ENCODE measurements at places on chromosomes 3 and 15. TPM values are rescaled to one million over a fixed set of nuclear protein-coding genes. Genes with fewer than 3 reads are reported as not detected.

DNA sequence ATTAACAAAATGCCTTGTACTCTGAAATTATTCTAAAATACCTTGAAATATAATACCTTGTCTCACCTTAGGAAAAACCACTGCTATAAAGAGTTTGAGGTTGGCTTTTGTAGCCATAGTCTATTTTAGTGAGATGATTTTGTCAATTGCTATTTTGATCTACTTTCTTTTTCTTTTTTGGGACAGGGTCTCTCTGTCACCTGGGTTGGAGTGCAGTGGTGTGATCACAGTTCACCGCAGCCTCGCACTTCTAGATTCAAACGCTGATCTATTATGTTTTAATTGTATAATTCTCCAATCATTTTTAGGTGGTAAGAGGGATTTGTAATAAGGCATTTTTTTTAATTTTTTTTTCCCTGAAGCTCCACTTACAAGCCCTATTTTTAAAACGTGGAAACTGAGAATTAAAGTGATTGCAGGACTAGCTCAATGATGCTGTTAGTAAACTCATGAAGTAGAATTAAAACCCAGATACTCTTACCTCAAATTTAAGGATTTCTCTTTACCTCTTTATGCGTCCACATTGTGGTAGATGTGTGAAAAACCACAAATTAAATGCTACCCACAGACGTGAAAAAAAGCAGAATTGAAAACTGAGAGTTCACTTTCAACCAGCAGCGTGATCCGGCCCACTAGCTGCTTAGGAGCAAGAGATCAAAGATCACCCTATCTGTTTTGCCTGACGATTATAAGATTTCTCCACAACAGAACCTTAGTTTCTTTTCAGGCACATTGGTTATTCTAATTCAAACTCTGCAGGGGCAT, 384.2 kb downstream of the CGGBP1 start:
- H3K4me3 ChIP-seq = no peak overlapping the region
- no peaks in the 10 kb centered on the region for H3K36me3 ChIP-seq
- no peak for DNase-seq
- H3K4me1 ChIP-seq = no peaks in the 10 kb centered on the region

Gene COL6A5
- 2.6 TPM for polyA plus RNA-seq

DNA sequence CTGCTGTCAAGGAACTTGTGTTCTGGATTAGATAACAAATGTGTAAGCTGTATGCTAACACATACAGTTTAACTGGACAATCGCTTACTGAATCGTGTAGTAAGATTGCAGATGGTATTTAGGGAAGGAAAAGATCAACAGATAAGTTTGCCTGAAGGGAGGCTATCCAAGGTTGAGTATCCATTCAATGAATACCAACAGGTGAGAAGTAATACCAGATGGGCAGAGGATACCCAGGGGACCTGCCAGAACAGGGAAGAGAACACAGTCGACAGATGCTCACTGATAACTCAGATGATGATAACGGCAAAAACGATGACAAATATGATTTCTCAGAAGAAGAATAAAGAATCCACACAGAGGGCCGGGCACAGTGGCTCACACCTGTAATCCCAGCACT, 3.2 kb upstream of the UACA start:
- H3K4me1 ChIP-seq = peaks cover 6% of the 10 kb centered on the region
- no peak overlapping the region for H3K4me3 ChIP-seq
- H3K27me3 ChIP-seq = no peaks in the 10 kb centered on the region
- H3K36me3 ChIP-seq = no peaks in the 10 kb centered on the region
- H3K27ac ChIP-seq = no peak overlapping the region

- no peaks in the 10 kb centered on the region for H3K27me3 ChIP-seq
- peak; percentile 84 for DNase-seq
- peak overlapping the region; percentile 31 for H3K4me3 ChIP-seq
- H3K27ac ChIP-seq = no peak overlapping the region
Measured at GRCh38 chr3:535566-536416, 339.2 kb downstream of the CHL1 start.

DNA sequence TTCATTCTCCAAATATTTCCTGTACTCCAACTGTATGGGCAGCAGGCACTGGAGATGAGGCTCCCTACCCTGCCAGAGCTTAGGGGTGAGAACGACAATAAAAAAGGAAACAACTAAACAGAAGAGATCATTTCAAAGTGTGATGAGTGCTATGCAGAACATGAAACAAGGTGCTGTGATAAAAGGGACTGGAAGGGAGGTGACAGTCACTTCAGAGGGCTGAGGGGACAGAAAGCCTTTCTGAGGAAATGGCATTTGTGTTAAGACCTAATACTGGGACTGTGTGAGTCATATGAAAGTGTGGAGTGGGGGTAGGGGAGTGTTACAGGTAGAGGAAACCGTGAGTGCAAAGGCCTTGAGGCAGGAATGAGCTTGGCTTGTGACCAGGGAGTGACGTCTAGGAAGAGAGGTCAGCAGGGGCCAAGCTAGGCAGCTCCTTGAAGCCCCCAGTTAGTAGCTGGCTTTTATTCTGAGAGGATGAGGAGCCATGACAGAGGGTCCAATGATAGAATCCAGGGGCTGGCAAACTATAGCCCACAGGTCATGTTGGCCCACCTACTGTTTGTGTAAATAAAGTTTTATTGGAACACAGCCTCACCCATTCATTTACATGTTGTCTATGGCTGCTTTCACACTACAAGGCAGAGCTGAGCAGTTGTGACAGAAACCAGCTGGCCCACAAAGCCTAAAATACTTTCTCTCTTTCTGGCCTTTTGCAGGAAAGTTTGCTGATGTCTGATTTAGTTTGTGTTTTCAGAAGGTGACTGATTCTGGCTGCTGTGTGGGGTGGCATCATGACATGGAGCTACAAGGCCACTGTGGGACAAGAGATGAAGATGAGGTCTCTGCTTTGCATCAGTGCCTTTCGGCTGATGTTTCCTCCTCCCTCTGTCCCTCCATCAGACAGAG, 56.6 kb downstream of the LSM3 start:
- H3K4me1 ChIP-seq = no peaks in the 10 kb centered on the region
- H3K27me3 ChIP-seq = no peaks in the 10 kb centered on the region
- no peaks in the 10 kb centered on the region for H3K36me3 ChIP-seq
- H3K4me3 ChIP-seq = no peak overlapping the region
- DNase-seq = no peak

Gene PLSCR5
- polyA plus RNA-seq = not detected

DNA sequence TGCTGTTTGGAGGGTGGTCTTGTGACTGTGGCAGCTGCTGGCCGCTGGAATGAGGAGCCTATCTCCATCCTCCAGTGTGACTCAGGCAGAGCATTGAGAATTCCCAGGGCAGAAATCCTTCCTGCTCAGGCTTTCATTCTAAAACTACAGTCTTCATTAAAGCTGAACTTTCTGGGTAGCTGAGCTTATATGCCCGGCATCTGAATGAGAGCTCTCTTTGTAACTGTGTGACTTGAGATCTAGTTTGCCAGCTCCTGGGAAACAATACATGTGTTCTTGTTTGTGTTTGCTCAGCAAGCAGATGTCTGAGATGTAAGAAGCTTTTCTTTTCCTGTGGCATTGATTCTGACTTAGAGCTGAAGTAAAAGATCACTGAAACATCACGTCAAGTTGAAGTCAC, 22.4 kb downstream of the RLBP1 start:
- no peaks in the 10 kb centered on the region for H3K4me1 ChIP-seq
- H3K27ac ChIP-seq = no peak overlapping the region
- H3K27me3 ChIP-seq = no peaks in the 10 kb centered on the region
- no peak overlapping the region for H3K4me3 ChIP-seq
- DNase-seq = no peak

DNA sequence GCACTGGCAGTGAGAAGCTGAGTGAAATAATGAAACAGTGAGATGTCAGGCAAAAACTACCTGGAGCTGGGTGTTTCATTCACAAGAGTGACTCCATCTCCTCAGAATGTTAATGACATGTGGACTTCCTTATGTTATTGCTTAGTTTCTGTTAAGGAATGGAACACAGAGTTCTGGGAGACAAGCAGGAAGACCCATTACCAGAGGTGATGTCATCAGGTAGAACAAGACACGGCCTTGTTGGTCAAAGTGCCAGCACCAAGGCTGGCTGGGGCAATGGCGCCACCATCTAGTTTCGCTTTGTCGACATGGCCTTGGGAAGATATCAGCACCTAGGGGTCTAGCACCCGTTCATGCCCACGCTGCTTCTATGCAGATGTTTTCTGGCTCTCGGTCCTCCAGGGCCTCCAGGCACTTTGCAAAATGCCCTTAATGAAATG, 252.2 kb downstream of the FAM43A start:
- no peak for DNase-seq
- no peak overlapping the region for H3K27ac ChIP-seq
- no peak overlapping the region for H3K4me3 ChIP-seq

GRCh38 chr3:87121856-87122255, 105.3 kb upstream of the CHMP2B start:
- H3K36me3 ChIP-seq = no peaks in the 10 kb centered on the region
- no peak overlapping the region for H3K27ac ChIP-seq
- H3K4me3 ChIP-seq = no peak overlapping the region
- no peaks in the 10 kb centered on the region for H3K4me1 ChIP-seq
- no peak for DNase-seq
- no peaks in the 10 kb centered on the region for H3K27me3 ChIP-seq

DNA sequence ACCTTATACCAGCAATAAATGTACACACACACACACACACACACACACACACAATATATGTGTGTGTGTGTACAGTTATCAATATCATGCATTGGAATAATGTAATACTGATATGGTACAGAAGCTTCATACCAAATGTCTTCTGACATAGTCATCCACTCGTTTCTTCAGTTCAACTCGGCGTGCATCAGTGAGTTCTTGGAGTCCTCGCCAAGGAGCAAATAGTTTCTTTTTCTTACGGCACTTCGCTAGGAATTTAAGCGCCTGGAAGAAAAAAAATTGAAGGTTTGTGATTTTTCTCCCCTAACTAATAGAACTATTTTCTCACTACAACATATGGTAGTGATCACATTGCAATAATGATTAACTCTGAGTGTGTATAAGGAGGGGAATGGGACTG, 32.1 kb upstream of the GOLGB1 start:
- no peak overlapping the region for H3K27ac ChIP-seq
- H3K27me3 ChIP-seq = no peaks in the 10 kb centered on the region
- DNase-seq = no peak
- no peaks in the 10 kb centered on the region for H3K36me3 ChIP-seq
- H3K4me1 ChIP-seq = no peaks in the 10 kb centered on the region

DNA sequence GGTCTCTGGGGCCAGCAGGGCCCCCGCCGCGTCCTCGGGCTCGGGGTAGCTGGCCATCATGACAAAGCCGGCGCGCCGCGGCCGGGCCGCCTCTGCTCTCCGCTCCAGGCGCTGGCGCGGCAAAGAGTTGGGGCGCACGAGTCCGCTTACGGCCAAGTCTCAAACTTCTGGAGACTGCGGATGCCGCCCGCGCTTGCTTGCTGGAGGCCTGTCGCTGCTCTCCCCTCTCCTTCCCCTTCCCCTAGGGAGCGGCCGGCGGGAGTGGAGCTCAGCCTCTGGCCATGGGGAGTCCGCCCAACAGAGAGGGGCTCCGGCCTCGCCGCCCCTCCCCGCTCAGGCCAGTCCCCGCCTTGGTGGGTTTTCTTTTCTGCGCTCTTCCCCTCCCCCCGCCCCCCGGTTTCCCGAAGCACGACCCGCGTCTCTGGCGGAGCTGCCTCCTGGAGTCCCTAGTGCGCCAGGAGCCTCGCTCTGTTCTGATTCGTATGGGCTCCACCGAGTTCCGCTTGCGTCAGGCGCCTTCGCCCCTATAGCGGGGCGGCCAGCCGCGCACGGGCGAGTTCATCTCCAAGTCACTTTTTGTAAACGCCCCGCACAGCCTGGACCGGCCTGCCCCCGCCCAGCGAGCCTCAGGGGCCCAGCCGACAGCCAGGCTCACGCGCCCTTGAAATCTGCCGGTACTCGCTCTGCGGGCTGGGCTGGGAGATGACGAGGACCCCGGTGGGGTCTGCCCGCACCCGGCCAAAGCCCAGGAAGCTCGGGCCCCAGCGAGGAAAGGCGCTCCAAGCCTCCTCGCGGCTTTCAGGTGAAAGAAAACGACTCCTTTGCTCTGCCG, at the start of the genes FOXL2 and FOXL2NB:
Gene FOXL2, minus strand, starts transcription at position 475 of the 832 bp plus-strand sequence. Its CDS starts 415 bp downstream, at position 60.
Gene FOXL2NB, plus strand, starts transcription at position 555 of the 832 bp plus-strand sequence. Its CDS starts 148 bp downstream, at position 703.
- H3K36me3 ChIP-seq = no peaks in the 10 kb centered on the region
- H3K27me3 ChIP-seq = no peaks in the 10 kb centered on the region

DNA sequence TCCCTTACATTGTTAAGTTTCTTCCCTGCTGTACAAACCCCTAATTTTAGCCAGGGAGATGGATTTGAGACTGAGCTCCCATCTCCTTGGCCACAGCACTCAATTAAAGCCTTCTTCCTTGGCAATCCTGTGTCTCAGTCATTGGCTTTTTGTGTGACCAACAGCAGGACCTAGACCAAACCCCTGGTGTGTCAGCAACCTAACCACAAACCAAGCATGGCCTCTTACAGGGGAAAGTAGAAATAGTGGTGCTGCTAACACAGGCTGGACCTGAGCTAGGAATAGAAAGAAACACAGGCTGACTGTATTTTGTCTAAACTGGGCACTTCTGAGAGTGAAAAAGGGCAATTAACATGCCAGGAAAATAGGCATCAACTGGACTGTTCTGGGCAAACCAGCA, 37.9 kb downstream of the PPCDC start:
- no peak for DNase-seq
- no peaks in the 10 kb centered on the region for H3K27me3 ChIP-seq
- peaks cover 49% of the 10 kb centered on the region for H3K4me1 ChIP-seq
- no peaks in the 10 kb centered on the region for H3K36me3 ChIP-seq

GRCh38 chr15:58260205-58260724, 122.1 kb downstream of the AQP9 start:
- no peak for DNase-seq
- no peaks in the 10 kb centered on the region for H3K27me3 ChIP-seq
- H3K36me3 ChIP-seq = no peaks in the 10 kb centered on the region
- no peak overlapping the region for H3K27ac ChIP-seq
- no peaks in the 10 kb centered on the region for H3K4me1 ChIP-seq
- H3K4me3 ChIP-seq = no peak overlapping the region

DNA sequence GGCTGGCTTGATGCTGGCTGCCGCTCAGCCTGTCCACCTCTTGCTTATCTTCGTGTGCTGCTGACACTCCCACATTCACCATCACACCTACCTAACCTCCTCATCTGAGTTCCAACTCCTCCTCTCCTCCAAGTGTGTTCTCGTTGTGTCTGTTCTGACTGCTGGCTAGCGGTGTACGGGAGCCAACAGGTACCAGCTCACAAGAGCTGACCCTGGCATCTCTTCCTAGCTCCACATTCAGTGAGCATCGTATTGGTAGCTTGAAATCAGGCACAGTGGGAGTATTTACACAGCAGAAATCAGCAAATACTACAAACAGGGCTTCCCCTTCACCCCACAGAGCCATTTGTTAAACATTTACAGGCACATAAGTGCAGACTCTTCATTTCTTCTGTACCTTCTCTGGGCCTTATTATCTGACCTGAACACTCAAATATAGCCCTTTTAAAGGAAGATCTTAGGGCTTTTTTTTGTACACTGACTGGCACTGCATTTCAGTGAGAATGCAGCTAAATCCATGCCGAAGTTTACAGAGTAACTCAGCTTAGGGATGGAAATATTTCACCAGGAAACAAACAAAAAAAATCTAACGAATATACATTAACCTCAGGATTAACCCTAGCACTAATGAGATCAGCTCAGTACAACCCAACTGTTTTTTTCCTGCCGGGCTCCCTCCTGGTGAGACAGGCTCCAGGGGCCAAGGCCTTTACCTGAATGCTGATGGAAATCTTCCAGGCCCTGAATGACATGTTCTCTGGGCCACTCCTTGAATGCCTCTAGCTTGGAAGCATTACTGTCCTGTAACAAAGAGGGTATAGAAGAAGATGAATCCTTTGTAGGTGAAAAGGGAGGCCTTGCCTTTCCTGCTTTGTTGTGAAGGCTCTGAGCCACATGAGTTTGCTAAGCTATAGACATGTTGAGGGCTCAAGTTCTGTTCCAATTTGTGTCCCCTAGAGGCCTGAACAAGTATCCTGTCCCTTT, 150.5 kb upstream of the LPP start:
- H3K36me3 ChIP-seq = no peaks in the 10 kb centered on the region
- no peak overlapping the region for H3K4me3 ChIP-seq
- H3K4me1 ChIP-seq = no peaks in the 10 kb centered on the region
- no peak overlapping the region for H3K27ac ChIP-seq

Gene SLC15A2
- polyA plus RNA-seq = 11.8 TPM

All from testis (tissue), 5 donors.